ENCODE measurements at places on chromosomes 6 and 20.

DNA sequence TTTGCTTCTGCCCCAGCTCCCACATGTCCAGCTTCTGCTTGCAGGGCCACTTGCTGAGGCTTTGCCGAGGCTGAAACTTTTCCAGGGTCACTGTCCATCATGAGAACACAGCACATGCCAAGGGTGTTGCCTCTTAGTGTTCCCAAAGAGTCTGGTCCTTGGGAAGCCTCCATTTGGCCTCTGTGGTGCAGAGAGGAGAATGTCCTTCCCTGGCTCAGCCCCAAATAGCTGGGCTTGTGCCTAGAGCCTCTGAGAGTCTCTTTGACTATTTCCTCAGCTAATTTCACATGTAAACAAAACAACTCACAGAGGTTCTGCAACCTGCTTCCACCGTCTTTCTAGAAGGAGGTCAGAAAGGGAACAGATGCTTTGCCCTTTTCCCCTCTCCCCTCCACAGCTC is 40.4 kb upstream of the RAB23 start:
- DNase-seq, result peak; percentile 74

GRCh38 chr20:63782051-63782471 is 42.5 kb downstream of the SLC2A4RG start:
- no peak for DNase-seq

DNA sequence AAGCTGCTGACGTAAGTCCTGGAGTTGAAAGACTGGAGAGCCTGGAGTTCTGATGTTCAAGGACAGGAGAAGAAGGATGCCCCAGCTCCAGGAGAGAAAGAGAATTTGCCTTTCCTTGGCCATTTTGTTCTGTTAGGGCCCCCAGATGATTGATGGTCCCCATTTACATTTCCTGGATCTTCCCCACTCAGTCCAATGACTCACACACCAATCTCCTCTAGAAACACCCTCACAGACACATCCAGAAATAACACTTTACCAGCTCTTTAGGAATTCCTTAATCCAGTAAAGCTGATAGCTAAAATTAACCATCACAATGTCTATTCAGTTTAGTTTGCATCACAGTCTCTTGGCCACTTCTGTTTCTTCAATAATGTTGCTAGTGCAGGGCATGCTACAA is 260.2 kb upstream of the IRAK1BP1 start:
- DNase-seq, result peak; percentile 24

GRCh38 chr6:102918161-102918560 is 1524.7 kb downstream of the GRIK2 start:
- DNase-seq, result no peak

- DNase-seq, result no peak
These were observed 1.4 kb downstream of the MC3R start for GRCh38 chr20:56249956-56250355.

- DNase-seq, result no peak
These were observed 8.1 kb upstream of the ID1 start for GRCh38 chr20:31596831-31597480.

DNA sequence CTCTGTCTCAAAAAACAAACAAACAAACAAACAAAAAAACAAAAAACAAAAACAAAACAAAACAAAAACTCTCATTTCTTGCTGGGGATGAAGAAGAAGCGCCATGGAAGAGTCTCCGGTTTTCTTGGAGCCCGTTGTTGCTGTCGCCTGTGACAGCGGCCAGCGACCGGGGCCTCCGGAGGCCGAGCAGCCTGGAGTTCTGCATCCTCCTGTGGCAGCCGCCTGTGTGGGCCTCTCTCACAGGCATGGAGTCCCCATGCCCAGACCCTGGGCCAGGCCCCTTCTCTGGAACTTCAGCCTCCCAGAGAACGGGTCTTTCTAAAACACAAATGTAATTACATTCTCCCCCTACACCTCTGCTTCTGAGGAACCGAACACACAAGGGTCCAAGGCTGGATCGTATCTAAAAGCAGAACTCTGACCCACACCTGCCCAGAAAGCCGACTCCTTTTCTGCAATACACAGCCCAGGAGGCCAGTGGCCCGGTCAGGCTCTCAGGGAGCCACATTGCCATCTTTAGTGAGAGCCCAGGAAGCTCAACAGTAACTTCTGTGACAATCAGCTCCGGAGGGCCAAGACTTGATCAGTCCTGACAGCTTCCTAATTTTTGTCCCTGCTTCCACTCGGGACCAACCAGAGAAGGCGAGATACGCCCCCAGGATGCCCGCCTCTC is 18.5 kb downstream of the DACT2 start:
- DNase-seq, result no peak

GRCh38 chr6:152993431-152993830 is 9.1 kb downstream of the MTRF1L start:
- DNase-seq, result peak; percentile 36

- peak; percentile 79 for DNase-seq
These were observed 38.4 kb downstream of the ZMYND8 start for GRCh38 chr20:47318027-47318585.

GRCh38 chr6:107690643-107691061 is 133.5 kb downstream of the SCML4 start:
- DNase-seq, result peak; percentile 64

DNA sequence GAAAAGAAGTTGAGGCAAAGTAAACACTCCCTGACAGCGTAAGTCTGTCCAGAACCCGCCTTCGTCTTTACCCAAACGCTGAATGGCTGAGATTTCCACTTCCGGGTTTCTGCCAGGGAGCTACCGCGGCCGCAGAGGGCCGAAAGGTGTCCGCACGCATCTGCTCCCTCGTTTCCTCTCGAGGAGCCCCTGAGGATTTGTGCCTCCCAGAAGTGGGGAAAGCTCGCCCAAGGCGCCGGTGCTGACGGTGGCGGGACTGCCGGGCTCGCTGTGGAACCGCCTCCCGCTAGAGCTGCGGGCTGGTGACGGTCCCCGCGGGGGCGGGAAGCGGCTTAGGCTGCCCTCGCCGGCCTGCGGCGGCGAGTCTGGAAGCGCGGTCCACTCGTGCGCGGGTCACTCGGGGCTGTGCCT is 1760.2 kb upstream of the DEFB115 start:
- peak; percentile 52 for DNase-seq

GRCh38 chr6:24667378-24667803 is 514 bp downstream of the ACOT13 start:
- peak; percentile 72 for DNase-seq

DNA sequence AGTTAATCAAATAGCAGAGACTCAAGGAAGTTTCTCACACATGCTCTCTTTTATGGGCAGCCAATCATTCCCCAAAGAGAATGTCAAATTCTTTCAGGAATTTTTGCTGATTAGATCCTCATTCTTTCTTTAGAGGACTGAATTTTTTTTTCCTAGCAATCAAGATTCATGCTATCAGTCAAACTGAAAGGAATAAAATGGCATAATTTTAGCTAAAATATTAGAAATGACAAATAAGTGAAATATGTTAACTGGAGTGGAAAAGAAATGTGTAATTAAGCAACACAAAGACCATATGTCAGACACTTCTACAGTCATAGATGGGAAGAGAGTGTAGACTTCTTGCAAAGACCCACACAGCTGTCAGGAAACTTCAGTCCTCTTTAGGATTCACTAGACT is 242.3 kb upstream of the RNF217 start:
- no peak for DNase-seq

GRCh38 chr6:19558934-19559333 is 278.2 kb upstream of the ID4 start:
- DNase-seq, result no peak

GRCh38 chr20:4998160-4998651 is 3.1 kb downstream of the SLC23A2 start:
- no peak for DNase-seq

Measured in choroid plexus epithelial cell (primary cell).